ENCODE measurements at places on chromosomes 6 and 20.
A peak's percentile ranks its signal among the peaks of the same experiment; 100 is the strongest.

DNA sequence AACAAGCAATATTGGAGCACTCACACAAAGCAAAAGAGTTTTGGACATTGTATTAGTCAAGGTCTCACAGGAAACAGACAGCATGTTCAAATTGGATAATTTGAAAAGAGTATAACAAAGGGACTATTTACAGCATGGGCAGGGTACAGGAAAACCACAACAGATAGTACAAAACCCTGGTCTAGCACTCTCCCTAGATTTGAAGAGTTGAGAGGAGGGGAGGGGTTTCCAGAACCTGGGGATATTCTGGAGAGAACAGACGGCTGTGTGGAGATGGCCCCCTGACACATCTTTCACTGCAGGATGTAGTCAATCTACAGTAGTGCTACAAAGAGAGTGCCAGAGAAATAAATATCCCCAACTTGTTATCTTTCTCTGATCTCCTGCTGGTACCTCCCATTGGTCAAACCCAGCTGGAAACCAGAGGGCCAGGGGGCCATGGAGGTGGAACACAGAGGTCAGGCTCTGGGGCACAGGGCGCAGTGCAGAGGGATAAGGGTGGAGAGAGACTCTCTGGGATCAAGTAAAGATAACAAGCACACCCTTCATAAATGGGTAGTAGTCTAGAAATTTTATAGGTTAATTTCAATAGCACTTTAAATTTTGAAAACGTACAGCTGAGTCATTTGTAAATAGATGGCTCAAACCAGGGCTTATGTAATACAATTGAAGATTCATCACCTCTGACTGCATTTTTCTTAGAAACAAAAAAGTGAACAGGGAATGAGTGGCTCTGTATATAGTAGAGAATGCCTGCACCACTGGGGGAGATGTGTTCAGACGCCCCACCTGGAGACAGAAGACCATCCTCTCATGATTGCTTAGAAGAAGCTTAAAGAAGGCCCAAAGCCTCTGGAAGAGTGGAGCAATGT lies 25.7 kb downstream of the RCAN2 start:
- DNase-seq: no peak

- no peak for DNase-seq
Measured at GRCh38 chr6:150081702-150082101, 12.8 kb upstream of the ULBP3 start.

DNA sequence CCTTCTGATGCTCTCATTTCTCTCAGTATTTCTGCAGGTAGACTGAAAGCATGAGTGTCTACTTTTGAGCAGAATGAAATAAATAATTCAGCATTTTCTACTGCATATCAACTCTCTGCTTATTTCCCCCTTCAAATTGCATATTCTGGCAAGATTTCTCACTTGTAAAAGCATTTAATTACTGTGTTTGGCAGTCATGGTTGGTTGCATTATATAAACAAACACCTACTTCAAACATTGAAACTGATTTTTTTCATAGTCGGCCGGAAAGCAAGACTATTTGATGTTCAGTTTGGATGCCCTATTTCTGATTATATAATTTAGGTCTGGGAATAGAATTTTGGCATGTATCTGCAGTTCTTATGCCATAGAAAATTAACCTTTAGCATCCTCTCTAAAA lies 73.1 kb downstream of the PLEKHG1 start:
- no peak for DNase-seq

- DNase-seq: no peak
Measured at GRCh38 chr6:52027699-52028098, 59.7 kb downstream of the PKHD1 start.

DNA sequence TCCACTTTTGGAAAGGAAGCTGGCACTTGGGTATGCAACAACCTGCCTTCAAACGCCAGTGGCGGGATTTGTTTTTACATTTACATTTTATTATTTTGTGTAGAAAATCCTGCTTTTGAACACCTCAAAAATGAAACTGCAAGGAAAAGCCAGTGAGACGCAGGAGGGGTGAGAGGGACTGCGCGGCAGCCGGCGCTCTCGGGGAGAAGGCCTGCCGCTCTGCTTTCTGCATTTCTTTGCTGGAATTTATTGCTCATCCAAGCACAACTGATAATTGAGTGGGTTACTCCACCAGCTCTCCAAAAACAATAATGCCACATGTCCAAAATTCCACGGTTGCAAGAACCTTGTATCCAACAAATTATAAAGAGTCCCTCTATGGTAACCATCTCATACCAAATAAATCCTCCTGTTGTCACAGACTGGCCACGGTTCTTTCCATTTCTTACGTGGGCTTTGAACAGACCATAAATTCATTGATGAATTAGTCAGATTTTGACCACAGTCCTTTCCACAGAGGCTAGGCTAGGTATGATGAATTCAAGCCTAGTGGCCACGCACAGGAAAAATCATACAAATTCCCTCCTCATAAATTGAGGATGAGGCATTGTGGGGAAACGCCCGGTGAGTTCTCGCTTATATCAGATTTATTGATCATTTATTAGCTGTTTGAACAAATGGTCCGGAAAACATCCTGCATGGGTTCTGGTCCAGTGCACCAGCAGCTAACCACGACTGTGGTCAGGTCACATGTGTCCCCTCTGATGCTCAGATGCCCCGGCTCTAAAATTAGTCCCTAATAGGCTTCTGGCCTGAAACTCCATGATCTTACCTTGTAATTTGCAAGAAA lies 31.6 kb upstream of the FOXC1 start:
- no peak for DNase-seq

DNA sequence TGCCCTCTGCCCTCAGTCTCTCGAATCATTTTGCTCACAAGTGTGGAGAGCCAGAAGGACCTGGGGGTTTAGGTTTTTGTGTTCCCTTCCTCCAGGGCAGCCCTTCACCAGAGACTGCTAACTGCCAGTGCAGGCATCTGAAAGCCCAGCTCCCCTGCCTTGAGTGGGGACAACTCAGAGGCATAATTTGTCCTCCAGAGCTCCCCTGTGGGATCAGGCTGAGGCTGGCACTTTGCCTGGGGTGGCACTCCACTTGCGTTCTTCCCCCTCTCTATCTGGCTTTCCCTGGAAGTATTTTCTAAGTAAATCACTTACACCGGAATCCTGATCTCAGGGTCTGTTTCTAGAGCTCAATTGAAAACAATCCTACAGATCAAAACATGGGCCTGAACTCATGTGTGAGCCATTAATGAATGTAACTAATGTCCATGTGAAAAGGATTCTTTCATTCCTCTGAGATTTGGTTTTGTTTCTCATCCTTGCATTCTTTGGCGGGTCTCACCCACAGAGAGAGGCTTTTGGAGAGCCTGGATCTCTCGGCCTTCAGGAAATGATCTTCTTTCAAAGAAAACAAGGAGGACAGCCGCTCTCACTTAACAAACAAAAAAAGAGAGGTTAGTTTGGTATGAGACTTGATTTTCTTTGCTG lies 125.7 kb upstream of the RIPOR2 start:
- peak; percentile 27 for DNase-seq

DNA sequence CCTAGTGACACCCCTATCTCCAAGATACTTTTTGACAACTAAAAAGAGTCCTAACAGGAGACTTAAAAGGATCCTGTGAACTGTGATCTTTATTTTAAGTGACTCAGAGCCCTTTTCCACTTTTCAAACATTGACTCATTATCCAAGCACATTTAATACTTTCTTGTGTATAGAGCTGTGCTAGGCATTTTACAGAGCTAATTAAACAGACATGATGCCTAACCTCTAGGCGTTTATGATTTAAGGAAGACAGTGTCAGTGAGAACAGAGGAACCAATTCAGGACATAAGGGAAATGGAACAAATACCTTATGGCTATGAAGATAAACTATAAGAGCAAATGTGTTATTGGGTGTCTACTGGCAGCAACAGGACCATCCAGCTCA lies 282.6 kb downstream of the TPBG start:
- no peak for DNase-seq

GRCh38 chr6:151351146-151351700 lies 40.1 kb downstream of the ZBTB2 start:
- no peak for DNase-seq

GRCh38 chr6:113782636-113783035 lies 74.5 kb upstream of the MARCKS start:
- no peak for DNase-seq

DNA sequence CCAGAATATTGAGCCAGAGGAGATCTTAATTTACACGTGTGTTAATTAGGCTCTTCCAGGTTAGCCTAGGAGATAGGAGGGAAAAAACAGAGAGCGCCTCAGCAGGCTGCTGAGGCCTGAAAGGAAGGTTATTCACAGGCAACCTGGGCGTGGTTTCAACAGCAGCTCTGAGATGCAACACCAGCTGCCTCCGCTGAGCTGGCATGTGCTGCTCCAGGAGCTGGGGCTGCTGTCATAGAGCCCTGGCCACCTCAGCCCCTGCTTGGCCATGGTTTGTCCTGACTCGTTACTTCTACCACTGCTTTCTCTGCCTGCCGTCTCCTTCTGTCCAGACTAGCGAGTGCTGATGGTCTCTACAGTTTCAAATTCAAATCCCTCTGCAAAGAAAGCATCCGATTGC lies 32.4 kb upstream of the RPP40 start:
- no peak for DNase-seq

GRCh38 chr20:24678351-24679106 lies 209.1 kb downstream of the SYNDIG1 start:
- no peak for DNase-seq

- no peak for DNase-seq
Measured at GRCh38 chr6:23797041-23797440, 329.0 kb upstream of the NRSN1 start.

DNA sequence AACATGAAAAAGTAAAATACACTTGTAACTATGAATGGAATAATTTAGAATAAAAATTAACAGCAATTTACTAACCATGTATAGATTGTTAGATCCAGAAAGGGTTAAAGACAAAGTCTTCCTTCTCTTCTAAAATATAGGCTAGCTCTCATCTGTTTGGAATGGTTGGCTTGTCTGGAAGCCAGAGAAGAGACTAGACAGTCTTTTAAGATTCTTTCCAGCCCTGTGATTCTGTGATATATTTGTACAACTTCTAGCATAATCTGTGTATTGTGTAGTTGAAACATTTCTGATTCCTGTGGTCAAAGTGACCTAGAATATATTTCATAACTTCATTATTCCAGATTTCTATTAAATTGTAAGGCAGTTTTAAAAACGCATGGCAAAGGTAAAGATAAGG lies 196.6 kb downstream of the UST start:
- DNase-seq: no peak

- DNase-seq: peak; percentile 80
Measured at GRCh38 chr20:48025051-48025515, 239.8 kb upstream of the SULF2 start.

DNA sequence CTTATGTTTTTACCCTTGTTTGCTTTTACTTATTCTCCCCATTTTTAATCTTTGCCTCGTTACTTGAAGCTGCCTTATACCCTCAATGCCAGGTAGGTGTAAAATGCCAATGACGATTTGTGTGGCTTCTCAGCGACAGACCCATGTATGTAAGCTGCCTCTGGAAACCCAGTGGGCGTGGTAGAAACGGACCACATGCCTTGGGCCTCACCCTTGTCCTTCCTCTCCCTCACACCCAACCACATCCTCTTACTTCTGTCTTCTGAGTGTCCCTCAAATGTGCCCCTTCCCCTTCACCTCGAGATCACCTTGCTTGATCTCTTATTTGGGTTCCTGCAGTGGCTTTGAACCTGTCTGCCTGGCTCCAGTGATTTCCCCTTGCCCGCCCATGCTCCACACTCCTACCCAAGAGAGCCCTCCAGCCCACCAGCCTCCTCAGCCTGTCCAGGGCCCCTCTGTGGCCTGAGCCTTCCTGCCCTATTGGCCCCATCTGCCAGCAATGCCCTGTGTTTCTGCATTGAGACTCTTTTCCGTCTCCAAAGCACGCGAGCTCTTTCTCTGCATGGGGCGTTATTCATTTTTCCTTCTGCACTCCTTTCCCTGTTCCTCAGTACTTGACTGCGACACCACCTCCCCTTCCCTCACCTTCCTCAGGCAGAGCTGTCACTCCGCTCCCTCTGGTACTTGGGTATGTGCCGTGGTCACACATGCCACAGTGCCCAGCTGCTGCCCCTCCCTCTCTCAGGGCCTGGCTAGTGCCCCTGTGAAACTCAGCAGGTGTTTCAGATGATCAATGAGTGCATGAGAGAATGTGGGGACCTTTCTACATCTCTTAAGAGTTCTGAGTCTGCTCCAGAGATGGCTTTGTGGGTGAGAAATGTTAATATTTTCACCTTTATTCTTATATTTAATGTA lies 115.4 kb downstream of the SLX4IP start:
- DNase-seq: no peak

GRCh38 chr6:134278000-134278399 lies 39.9 kb downstream of the SGK1 start:
- no peak for DNase-seq

DNA sequence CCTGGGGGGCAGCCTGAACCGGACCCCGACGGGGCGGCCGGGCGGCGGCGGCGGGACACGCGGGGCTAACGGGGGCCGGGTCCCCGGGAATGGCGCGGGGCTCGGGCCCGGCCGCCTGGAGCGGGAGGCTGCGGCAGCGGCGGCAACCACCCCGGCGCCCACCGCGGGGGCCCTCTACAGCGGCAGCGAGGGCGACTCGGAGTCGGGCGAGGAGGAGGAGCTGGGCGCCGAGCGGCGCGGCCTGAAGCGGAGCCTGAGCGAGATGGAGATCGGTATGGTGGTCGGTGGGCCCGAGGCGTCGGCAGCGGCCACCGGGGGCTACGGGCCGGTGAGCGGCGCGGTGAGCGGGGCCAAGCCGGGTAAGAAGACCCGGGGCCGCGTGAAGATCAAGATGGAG lies 636 bp downstream of the SRF start:
- DNase-seq: no peak

Measured in AG09319 (cell line).